ENCODE measurements at places on chromosomes 13 and 19. TPM values are rescaled to one million over a fixed set of nuclear protein-coding genes. Genes with fewer than 3 reads are reported as not detected.
A peak's percentile ranks its signal among the peaks of the same experiment; 100 is the strongest.

DNA sequence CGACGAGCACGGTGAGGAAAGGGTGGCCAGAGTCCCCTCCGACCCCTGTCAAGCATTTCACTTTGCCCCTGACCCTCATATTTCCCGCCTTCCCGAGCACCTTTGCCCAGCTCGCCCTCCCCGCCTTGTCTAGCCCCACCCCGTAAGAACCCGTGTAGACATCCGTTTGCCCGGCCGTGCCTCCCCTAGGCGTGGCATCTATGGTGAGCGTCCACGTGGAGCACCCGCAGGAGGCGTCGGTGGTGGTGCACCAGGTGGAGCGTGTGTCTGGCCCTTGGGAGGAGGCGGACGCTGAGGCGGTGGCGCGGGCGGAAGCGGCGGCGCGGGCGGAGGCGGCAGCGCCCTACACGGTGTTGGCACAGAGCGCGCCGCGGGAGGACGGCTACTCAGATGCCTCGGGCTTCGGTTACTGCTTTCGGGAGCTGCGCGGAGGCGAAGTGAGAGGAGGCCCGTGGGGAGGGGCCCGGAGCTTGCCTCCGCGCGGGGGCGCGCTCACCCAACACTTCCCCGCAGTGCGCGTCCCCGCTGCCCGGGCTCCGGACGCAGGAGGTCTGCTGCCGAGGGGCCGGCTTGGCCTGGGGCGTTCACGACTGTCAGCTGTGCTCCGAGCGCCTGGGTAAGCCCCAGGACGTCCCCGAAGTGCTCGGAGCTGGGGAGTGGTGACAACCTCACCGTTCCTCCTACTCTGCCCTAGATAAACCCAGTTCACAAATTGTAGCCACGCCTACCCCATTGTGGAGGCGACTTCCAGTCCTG lies 4.2 kb downstream of the LTBP4 start:
- peak; percentile 92 for DNase-seq

- DNase-seq: peak; percentile 27
These were observed 51.1 kb downstream of the FAM216B start for GRCh38 chr13:42832341-42833096.

DNA sequence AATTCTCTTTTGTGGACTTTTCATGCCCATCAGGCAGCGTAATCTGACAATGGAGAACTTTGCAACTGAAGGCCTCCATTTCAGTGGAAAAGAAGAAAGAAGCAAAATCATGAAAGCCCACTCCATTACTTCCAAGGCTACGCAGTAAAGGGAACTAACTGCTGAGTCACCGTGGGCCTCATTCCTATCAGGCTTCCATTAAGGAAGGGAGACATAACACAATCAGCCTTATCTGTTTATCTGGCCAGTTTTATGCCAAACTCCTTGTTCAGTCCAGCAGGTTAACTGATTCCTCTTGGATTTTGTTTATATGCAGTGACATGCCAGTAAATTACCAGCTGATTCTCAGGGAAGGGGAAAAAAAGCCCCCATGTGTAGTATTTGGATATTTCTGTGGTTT lies 56.8 kb upstream of the KATNAL1 start:
- peak; percentile 8 for DNase-seq

DNA sequence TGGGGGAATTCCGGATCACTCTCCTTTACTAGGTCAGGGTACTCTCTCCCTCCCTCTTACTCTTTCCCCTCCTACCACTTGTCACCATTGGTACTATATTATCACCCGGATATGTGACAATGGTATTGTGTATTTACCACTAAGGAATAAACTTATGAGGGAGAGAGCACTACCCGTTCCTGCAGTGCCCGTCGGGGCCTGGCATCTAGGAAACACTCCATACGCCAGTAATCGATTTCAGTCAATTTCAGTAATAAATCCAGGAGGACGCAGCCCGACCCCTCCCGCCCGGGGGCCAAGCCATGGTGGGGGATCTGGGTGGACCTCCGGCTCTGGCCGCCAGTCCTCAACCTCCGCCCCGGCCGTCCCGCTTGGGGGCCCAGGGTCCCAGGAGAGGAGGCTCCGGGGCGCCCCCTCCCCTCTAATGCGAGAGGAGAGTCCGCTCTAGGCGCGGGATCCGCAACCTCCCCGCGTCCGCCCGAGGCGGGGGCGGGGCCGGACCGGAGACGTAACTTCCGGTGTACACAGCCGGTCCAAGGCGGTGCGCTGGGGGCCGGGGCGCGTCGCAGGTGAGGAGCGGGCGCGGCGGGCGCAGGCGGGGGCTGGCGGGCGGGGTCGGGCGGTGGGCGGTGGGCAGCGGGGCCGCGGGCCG lies at the start of gene GARRE1:
Gene GARRE1 (plus strand): TSS at position 509 of the 652 bp plus-strand sequence. CDS start 45,920 bp downstream, outside the sequence.
- DNase-seq: peak; percentile 86

- DNase-seq: no peak
These were observed 298.7 kb downstream of the RFC3 start for GRCh38 chr13:34116651-34117050.

DNA sequence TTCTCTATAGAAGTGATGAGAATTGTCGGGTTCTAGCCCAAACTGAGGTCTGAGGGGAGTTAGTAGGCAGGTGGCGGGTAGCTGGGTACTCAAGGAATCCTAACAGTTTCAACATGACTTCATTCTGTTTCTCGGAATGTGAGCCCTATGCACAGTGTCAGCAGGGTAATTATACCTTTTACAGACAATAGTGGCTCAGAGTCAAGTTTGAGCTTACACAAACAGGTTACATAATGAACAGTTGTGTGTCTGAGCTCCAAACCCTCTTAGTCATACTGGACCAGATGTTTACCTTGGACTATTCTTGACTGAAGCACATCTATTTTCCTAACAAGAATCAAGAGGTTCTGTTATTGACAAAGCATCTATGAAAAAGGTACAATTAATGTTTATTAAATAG lies 1066.7 kb upstream of the PCDH20 start:
- peak; percentile 3 for DNase-seq

Gene KLHL1
- not detected for total RNA-seq

Gene GPR180
- total RNA-seq: 5.1 TPM

Gene SCN1B
- total RNA-seq: 6.6 TPM
